ENCODE measurements at places on chromosomes 5 and 9.

DNA sequence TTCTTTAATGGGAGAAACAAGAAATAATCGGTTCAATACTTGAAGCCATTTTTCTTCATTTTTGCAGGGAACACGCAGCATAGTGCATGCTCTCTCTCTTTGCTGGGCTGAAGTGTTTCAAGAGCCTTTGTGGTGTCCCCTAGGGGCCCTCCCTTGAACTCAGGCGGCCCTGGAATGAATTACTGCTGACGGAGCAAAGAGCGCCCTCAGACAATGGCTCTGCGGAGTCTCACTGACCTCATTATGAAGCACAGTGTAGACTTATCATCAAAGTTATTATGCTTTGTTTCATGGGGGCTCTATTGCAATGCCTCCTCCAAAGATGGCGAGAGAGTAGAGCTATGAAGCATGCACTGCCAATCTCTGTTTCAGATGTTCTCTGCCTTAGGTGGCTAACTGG, 64.8 kb upstream of the ADCY2 start:
- DNase-seq: no peak

- DNase-seq: no peak
Measured at GRCh38 chr9:18866121-18866831, 166.7 kb downstream of the SAXO1 start.

GRCh38 chr9:3980771-3981170, 319.1 kb downstream of the GLIS3 start:
- DNase-seq: no peak

GRCh38 chr9:2385746-2386145, 235.8 kb upstream of the VLDLR start:
- DNase-seq: no peak

Measured in stimulated activated CD4-positive, alpha-beta T cell treated with anti-CD3 and anti-CD28 coated beads, Interleukin-1b, Interleukin-23, amount 100 ng/mL, for 24 hours (primary cell).